Sigmoid colon (tissue), 7 donors: ENCODE measurements at places on chromosomes 3 and 15. TPM values are rescaled to one million over a fixed set of nuclear protein-coding genes. Genes with fewer than 3 reads are reported as not detected.

DNA sequence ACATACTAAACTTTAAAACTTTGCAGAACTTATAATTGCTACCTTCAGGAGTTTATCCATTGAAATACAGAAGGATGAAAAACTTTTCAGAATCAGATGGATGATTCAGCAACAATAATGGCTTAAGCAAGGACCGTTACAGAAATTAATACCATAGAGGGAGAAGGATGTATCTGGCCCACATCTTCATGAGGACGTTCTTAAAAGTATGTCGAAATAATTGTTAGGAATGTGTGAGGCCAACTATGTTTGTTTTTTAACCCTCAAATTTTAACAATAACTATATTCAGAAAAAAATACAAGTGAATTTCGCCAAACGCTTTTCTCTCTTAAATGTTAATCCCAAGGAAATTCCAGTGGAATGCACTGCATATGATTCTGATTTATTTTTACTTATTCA, 105.2 kb upstream of the EPHA3 start:
- H3K4me3 ChIP-seq = no peak overlapping the region
- no peak overlapping the region for H3K27ac ChIP-seq
- no peaks in the 10 kb centered on the region for H3K27me3 ChIP-seq
- no peaks in the 10 kb centered on the region for H3K36me3 ChIP-seq
- H3K4me1 ChIP-seq = no peaks in the 10 kb centered on the region
- no peak for DNase-seq

Gene KNG1
- total RNA-seq = not detected

Gene VILL
- 7.1 TPM for total RNA-seq

Gene KIAA1143
- total RNA-seq = 26.7 TPM

- H3K27me3 ChIP-seq = no peaks in the 10 kb centered on the region
- H3K36me3 ChIP-seq = no peaks in the 10 kb centered on the region
- DNase-seq = no peak
- H3K4me1 ChIP-seq = no peaks in the 10 kb centered on the region
Observed at GRCh38 chr3:56342475-56342874, 125.8 kb downstream of the ERC2 start.

DNA sequence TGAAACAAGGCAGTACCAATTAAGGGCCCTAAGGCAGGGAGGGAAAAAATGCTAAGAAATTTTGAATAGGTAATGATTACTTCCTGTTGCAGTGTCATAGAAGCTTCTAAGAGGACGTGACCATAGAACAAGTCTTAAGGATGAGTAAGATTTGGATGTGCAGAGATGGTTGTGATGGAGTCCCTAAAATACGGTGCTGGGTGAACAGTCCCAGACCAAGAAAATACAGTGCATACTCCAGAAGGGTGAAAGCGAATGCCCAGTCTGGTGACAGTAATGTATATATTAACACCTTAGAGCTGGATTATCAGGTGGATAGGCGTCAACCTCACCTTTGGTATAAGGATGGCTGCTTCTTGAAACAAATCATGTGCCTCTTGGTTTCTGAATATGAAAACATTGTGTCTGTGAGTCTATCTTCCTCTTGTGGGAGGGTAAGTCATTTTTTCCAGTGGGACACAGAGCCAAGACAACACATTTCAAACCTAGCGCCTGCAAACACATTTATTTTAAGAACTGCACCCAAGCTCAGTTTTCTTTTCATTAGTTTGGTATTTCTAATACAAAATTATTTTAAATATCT, 101.2 kb upstream of the TP63 start:
- H3K4me1 ChIP-seq = no peaks in the 10 kb centered on the region
- no peak overlapping the region for H3K4me3 ChIP-seq
- no peak for DNase-seq
- H3K27ac ChIP-seq = no peak overlapping the region

Gene NDN
- 96.2 TPM for total RNA-seq

DNA sequence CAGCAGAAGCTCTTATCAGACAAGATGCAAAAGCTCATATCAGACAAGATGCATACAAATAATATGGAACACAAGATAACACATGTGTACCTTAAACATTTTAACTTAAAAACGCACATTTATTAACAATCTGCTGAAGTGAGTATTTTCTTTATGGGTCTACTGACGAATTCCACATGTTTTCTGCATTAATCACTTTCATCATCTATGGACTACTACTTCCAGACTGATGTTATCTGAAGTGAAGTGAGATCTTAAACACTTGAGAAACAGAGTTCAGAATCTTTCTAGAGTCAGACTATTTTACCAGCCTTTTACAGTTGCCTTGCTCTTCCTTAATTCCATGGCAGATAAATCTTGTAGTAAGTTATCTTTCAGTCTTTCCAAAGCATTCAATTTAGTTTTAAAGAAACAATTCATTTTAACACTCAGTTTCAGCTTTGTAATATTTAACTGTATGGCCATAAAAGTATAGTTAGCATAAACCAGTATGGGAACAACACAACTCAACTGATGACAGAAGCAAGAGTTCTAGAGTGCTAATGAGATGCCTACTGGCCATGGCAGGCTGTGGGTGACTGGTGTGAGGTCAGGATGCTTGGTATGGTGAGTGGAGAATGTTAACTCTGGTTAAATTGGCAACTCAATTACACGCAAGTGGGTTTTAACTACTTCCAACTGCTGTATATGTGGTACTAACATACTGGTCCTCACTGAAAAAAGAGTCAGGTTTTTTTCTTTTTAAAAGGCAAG, 9.8 kb downstream of the CMTM6 start:
- no peak overlapping the region for H3K27ac ChIP-seq
- peaks cover 8% of the 10 kb centered on the region for H3K4me1 ChIP-seq
- no peak for DNase-seq
- no peaks in the 10 kb centered on the region for H3K36me3 ChIP-seq
- H3K27me3 ChIP-seq = no peaks in the 10 kb centered on the region

Gene CTSH
- total RNA-seq = 95.9 TPM

Gene CCR9
- not detected for total RNA-seq

GRCh38 chr3:36969540-36970432, 23.1 kb downstream of the EPM2AIP1 start:
- no peaks in the 10 kb centered on the region for H3K36me3 ChIP-seq
- no peak overlapping the region for H3K27ac ChIP-seq
- H3K4me1 ChIP-seq = no peaks in the 10 kb centered on the region
- H3K27me3 ChIP-seq = no peaks in the 10 kb centered on the region
- no peak overlapping the region for H3K4me3 ChIP-seq
